Stimulated activated effector memory CD8-positive, alpha-beta T cell treated with anti-CD3 and anti-CD28 coated beads, Interleukin-12 subunit alpha, Interleukin-12 subunit beta, amount 100 ng/mL, for 72 hours (primary cell): ENCODE measurements at places on chromosomes 7 and 10.
A peak's percentile ranks its signal among the peaks of the same experiment; 100 is the strongest.

DNA sequence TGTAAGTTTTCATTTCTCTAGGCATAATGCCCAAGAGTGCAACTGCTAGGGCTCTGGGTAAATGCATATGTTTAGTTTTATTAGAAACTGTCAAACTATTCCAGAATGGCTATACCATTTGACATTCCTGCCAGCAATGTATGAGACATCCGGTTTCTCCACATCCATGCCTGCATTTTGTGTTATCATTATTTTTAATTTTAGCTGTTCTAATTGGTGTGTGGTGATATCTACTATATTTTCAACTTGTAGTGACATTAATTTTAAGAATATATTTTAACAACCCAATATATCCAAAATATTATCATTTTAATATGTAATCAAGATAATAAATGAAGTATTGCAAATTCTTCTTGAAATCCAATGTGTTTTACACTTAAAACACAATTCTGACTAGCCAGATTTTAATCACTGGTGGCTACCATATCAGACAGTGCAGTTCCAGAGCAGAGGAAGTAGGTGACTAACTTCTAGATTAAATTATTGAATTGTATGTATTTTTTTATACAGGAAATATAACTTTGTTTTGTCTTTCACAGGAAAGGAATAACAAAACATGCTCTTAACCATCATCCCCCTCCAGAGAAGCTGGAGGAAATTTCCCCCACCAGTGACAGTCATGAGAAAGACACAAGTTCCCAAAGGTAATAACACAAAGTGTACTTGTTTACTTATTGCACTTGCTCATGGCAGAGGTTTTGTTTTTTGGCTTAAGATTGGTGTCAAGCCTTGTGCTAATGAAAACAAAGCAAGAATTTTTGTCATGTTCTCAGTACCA lies 6.4 kb downstream of the FAM149B1 start:
- DNase-seq: no peak

- no peak for DNase-seq
Observed at GRCh38 chr7:112080441-112080840, 125.8 kb downstream of the DOCK4 start.

DNA sequence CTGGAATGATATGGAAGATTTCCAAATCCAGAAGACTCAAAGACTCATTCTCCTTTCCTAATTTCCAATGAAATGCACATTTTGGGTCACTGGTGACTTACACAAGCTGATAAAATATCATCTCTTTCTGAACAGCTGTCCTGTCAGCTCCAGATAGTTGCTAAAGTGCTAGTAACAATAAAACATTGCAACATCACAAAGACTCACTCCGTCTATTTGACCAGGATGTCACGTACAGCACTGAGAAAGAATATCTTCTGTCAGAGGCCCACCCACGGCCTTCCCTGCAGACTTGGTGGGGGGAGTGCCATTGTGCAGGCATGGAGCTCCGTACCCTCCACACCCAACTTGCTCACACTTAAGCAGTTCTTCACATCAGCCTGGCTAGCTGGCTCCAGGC lies 78.9 kb upstream of the EGR2 start:
- no peak for DNase-seq

DNA sequence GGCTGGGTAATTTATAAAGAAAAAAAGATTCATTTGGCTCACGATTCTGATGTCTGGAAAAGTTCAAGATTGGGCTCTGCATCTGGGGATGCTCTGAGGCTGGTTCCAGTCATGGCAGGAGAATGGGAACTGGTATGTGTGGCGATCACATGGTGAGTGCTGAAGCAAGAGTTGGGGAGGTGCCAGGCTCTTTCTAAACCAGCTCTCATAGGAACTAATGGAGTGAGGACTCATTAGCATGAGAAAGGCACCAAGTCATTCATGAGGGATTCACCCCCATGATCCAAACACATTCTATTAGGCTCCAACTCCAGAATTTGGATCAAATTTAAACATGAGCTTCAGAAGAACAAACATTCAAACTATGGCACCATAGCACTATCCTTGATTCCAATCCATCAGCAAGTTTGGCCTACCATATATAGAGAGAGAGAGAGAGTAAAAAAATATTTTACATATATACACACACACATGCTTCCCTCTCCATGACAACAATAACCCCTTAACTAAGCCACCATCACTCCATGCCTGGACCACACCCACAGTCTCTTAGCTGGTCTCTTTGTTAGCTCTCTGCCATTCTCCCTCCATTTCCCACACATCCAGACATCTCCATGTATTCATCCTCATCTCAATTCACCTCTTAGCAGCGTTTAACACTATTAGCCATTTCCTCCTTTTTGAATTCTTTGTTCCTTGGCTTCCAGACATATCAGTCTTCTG lies 57.9 kb downstream of the NPY start:
- no peak for DNase-seq

- no peak for DNase-seq
Observed at GRCh38 chr10:97651773-97652172, 11.3 kb downstream of the PI4K2A start.

DNA sequence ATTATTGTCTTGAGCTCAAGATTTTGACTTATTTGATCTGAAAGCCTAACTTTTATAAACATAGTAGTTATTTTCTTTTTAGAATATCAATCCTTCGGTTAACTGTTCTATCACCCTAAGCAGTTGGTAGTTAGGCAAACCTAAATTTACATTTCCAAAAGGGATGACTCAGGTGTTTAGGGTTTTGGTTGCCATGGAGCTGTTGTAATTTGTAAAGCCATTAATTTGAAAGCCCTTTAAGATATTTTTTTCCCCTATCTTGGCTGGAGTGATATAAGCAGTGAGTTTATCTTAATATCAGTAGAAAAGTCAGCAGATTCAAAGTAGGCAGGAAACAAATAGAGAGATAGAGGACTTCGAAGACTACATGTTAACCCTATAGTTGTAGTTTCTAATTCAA lies 1472.6 kb upstream of the CELF2 start:
- no peak for DNase-seq

- DNase-seq: no peak
Observed at GRCh38 chr7:103059471-103059870, 15.1 kb downstream of the FBXL13 start.

- DNase-seq: no peak
Observed at GRCh38 chr7:4712281-4713182, 30.4 kb downstream of the FOXK1 start.

- DNase-seq: no peak
Observed at GRCh38 chr10:14192746-14193145, 138.0 kb downstream of the FRMD4A start.

GRCh38 chr7:151143261-151144015 lies 24.1 kb downstream of the GBX1 start:
- no peak for DNase-seq

DNA sequence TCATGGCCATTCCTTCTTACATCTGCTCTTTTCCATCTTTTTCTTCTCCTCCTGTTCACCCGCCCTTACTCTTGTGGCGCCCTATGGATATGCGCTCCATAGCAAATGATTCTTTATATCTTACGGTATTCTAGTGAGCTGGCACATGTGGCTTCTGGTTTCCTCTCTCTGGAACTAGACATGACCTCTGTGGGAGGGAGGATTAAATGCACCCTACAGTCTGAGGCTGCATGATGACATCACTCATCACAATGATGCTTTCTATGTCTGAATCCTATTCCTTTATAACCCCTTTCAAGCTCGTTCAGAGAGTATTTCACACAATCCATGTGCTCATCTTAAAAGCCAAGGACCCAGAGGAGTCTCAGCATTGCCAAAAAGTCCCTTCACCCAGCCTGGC lies 153.3 kb downstream of the EGFR start:
- no peak for DNase-seq

DNA sequence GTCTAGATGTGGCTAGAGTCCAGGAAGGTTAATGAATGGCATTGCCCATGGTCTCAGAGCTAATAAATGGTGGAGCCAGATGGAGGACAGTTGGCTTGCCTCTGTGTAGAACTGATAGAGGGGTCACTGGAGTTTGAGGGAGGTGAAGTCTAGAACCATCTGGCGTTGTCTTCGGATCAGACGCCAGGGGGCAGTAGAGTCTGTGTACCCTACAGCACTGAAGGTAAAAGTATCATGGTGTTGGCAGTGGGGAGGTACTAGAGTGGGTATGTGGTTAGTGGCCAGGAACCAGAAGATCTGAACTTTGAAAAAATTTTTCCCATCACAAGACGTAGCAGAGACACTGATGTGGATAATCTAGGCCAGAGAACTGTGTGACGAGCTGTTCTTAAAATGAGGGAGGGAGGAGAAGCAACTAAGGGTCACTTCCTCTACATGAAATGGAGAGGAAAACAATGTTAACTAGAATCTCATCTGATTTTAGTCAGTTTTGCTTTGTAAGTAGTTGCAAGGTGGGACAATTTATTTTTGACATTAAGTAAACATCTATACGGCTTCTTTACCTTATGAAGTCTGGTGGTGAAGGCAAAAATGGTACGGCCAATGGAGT lies 227.9 kb upstream of the PRSS58 start:
- peak; percentile 56 for DNase-seq

GRCh38 chr10:117133273-117134055 lies 4.6 kb downstream of the VAX1 start:
- no peak for DNase-seq

DNA sequence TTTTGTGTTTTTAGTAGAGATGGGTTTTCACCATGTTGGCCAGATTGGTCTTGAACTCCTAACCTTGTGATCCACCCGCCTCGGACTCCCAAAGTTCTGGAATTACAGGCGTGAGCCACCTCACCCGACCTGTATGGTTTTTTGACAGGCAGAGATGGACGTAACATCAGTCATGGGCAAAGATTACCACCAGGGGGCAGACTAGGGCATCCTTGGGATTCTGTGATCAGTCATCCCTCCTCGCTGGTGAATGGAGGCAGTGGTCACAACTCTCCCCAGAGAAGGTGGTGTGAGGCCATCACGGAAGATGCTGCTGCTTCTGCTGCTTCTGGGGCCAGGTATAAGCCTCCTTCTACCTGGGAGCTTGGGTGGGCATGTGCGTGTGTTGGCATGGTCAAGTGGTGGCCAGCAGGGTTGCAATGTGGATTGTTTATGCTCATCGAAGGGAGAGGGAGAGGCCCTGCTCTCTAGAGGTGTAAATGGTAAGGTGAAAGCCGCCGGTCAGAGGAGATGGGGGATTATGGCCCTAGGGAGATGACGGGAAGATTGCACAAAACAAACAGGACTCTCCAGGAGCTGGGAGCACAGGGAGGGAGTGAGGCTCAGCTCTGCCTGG lies 122.7 kb upstream of the PRSS1 start:
- peak; percentile 75 for DNase-seq

DNA sequence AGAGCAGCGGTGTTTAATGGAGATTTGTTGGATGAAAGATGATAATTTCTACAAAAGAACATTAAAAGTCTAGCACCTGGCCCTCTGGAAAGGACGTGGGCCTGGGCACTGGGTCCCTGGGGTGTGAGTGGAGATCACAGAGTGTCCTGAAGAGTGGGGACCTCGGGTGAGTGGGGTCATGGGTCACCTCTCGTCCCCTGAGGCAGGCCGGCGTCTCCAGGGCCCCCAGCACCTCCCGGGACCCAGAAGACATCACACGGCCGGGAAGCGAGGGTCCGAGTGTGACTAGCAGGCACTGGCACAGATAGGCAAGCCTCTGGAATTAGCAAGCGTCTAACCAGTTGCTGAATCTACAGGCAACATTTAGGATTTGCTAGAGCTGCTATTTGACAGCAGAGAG lies 257.2 kb downstream of the MAD1L1 start:
- DNase-seq: no peak

- no peak for DNase-seq
Observed at GRCh38 chr7:90773269-90773668, 177.1 kb downstream of the CDK14 start.

- DNase-seq: no peak
Observed at GRCh38 chr7:42580061-42580460, 331.8 kb downstream of the C7orf25 start.

- DNase-seq: no peak
Observed at GRCh38 chr10:34193931-34194626, 621.0 kb downstream of the PARD3 start.

DNA sequence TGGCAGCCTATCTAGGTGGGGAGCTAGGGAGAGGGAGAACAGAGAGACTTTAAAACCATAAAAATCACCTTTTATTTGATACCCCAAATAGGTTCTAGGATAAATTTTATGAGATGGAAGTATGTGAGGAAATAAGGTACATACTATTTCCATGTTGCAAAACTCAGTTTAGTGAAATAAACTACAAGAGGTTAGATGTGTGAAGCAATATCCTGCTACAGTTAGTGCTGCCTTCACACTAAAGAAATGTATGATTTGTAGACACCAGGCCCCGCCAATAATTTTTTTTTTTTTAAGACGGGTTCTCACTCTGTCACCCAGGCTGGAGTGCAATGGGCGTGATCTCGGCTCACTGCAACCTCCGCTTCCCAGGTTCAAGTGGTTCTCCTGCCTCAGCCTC lies 34.4 kb upstream of the RSBN1L start:
- no peak for DNase-seq

DNA sequence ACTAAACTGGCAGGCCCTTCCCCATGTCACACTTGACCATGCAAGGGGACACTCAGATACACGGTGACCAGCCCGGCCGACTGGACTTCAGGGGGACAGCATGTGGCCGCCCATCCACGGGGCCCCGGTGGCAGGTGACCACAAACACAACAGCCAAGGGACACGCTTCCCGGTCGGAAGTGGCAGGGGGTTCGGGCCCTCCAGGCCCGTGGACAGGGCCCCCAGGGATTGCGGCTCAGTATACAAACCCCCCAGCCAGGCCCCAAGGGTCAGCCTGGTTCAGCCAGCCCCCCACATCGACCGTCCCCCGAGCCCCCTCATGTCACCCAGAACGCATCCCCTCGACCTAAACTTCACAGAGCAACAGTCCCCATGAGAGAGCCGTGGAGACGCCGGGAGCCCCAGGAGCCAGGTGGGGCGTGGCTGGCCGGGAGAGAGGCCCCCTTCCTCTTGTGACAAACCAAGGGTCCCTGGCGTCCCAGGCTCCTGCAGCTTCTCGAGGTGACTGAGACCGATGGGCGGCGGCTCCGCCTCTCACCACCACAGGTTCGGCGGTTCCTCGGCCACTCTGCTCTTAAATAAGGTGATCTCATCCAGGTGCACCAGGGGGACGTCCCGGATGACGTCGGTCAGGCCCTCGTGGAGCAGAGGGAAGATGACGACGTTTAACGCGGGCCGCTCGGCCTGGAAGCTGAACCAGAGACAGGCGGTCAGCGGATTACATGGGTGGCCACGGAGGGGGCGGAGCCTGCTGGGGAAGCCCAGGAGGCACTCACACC lies 57.8 kb upstream of the TNRC18 start:
- DNase-seq: no peak
